Fibroblast of skin of abdomen (primary cell): ENCODE measurements at places on chromosomes 5 and 9.

DNA sequence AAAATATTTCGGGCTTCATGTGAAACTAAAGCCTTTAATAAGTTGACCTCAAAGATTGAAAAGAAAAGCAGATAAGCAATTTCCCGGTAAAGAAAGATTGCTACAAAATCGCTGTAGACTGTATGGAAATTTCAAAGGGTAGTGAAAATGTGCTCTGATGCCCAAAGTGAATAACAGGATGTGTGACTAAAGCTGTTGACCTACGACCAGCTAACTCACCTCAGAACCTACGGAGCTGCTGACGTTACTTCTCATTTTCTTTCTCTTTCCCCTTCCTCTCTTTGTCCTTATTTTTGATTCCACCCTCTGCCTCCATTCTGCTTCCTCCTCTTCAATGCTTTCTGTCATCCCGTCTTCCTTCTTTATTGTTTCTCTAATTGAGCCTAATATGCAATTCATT is 103.2 kb downstream of the PDE4D start:
- no peak for DNase-seq

DNA sequence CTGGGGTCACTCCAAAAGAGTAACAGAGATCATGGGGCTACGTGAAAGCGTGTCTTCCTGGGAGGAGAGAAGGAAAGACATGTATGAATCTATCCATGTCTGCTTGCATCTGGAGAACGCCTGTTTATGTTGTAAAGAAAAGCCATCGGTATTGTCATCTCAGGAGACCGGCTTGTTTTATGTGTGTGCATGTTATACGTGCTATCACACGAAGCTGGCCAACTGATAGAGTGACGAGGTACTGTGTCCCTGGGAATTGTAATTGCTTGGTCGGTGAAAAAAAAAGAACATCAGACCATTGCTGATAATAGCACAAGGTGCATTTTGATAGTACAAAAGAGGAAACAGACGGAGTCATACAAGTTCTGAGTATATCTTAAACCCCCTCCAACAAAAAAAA is 370 bp upstream of the CDH6 start:
- no peak for DNase-seq

- DNase-seq = no peak
These were observed 66.4 kb downstream of the ELL2 start for GRCh38 chr5:95895251-95895650.

DNA sequence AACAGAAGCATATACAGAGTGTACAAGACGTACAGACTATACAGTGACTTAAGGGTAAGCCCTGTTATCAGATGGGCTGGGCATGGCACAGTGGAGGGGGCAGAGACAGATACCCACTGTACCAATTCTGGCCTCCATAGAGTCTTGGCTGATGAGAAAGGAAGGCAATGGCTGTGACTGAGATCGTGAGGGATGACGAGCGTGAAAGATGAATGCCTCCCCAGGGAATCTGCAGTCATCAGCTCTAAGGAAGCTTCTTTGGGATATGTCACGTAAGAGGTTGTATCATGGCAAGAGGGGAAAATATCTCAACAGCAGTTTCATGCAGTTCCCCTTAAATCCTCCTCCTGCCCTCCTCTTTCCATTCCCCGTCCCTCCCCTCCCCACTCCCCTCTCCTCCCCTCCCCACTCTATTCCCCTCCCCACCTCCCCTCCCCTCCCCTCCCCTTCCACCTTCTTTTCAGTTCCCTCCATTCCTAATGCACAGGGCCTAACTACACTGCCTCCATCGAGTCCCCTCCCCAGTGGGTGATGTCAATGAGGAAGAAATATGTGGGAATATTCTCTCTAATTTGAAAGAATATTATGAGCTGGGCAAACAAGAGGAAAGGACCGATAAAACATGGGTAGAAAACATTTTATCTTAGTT is 226.4 kb upstream of the DAP start:
- no peak for DNase-seq

DNA sequence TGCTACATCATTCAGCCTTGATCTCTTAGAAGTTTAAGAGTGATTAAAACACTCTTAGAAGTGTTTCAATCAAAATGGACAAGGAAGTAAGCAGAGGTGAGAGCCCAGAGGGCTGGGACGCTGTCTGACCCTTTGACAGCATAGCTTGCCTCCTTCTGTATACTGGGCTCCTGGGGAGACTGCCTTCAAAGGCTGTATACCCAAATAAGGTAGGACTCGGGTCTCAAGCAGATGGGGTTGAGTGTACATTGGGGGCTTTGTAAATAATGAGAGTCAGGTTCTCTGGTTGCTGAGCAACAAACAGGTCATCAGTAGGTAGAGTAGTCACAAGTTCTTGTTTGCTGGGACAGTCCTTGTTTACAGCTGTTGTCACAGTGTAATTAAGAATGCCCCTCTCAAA is 97.1 kb downstream of the PJA2 start:
- no peak for DNase-seq
